G401 (cell line): ENCODE measurements at places on chromosomes 12 and 14. TPM values are rescaled to one million over a fixed set of nuclear protein-coding genes. Genes with fewer than 3 reads are reported as not detected.

Gene IQSEC3
- not detected in 2 replicates for total RNA-seq

Gene RTRAF
- 98.2 and 166 TPM in 2 replicates for total RNA-seq

Gene CD163
- total RNA-seq, result not detected in 2 replicates

Gene KIF26A
- total RNA-seq, result 19.8 and 21.2 TPM in 2 replicates

Gene LTA4H
- total RNA-seq, result 121 and 165 TPM in 2 replicates

Gene LALBA
- not detected in 2 replicates for total RNA-seq

Gene IL26
- total RNA-seq, result not detected in 2 replicates

Gene GTF2A1
- 20.8 and 31.3 TPM in 2 replicates for total RNA-seq

Gene TSPAN9
- 18.8 and 19.1 TPM in 2 replicates for total RNA-seq

Gene TAS2R14
- total RNA-seq, result 0.12 and 3.0 TPM in 2 replicates

DNA sequence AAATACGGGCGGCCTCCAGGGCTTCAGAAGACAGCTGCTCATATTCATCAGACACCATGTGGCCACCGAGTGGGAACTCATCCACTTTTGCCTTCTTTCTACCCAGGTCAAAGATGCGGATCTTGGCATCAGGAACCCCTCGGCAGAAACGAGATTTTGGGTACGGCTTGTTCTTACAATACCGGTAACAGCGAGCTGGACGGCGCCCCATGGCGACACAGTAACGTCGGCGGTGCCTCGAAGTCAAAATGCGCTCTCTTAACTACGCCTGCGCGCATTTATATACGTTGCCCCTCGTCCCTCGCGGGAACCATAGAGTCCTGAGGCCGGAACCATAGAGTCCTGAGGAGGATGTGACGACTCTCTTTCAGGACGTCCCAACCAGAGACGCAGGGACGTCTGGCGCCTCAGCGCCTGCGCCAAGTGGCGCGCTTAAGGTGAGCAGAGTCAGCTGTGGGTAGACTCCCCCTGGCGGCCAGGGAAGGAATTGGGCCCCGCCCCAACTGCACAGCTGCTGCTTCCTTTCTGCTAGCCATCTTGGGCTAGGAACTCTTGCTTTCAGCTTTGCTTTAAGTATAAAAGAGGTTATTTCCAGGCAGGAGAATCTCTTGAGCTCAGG, at the start of gene RPL10L:
TSS of gene RPL10L (minus strand) at position 256 of the 619 bp plus-strand sequence. CDS start at position 211, 45 bp downstream.
- no peak for DNase-seq

DNA sequence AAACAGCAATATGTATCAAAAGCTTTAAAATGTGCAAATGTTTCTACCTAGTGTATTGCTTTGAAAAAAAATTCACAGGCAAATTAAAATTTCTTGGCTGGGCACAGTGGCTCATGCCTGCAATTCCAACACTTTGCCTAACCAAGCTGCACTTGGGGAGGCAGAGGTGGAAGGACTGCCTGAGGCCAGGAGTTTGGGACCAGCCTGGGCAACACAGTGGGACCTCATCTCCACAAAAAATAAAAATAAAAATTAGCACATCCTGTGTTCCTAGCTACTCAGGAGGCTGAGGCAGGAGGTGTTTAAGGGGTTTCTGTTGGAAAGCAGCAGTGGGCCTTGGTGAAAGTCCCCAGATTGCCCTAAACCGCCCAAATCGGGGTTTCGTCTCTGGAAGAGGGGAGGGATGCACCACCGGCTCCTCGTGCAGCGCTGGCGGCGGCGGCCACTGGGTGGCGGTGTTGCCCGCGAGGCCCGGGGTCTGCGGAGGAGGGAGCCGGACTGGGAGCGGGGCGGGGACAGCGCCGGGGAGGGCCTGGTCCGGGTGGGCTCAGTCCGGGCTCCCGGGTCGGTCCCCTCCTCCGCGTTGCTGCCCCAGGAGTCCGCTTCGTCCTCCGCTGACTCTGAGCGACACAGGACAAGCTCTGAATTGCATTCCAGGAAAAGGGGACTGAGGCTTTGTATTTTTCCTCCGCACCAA, 265.6 kb downstream of the AACS start:
- DNase-seq, result peak; percentile 50

- DNase-seq, result no peak
Measured at GRCh38 chr14:81187832-81188522, 32.8 kb downstream of the GTF2A1 start.

DNA sequence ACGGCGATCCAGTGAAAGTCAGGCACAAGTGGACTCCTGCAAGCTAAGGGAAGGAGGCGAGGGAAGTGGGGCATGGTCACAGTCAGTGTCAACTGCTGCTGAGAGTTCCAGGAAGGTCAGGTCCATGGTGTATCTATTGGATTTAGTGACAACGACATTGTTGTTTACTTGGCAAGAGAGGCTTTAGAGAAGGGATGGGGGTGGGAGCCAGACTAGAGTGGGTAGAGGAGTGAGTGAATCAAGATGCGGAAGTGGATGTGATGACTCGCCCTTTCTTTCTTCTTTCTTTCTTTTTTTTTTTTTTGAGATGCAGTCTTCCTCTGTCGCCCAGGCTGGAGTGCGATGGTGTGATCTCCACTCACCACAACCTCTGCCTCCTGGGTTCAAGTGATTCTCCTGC, 12.5 kb downstream of the P2RX7 start:
- no peak for DNase-seq

DNA sequence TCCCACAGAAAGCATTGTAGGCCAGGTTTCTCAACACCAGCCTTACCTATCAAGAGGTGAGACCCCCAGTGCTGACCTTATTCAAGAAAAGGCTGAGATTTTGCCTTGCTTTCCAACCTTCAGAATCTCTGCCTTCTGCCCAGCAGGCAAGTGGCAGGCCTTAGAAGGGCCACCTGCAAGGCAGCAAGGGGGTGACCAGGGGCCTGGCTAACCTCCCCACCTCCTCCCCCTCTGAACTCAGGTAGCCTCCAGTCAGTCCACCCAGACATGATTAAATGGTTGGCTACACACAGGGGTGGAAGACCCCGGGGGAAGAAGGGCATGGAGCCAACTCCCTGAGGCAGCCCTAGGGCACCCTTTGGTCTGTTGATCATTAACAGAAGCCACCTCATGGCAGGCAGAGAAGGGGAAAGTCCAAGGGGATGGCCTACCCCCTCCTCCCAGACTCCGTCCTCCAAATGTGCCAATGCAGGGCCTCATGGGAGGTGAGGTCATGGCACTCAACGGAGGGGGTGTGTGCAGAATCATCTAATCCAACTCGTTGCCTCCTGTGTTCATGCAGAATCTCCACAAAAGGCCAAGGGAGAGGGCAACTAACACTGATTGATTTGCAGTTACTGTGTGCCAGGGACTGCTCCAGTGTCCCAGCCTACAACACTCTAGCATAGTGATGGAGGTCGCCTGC, 8.5 kb downstream of the ZFP36L1 start:
- DNase-seq, result no peak

- DNase-seq, result no peak
Measured at GRCh38 chr12:24997970-24998582, 49.2 kb upstream of the BCAT1 start.

- DNase-seq, result no peak
Measured at GRCh38 chr12:2341871-2342270, 289.1 kb downstream of the CACNA1C start.

GRCh38 chr12:7834701-7835100, 38.0 kb downstream of the SLC2A14 start:
- no peak for DNase-seq

DNA sequence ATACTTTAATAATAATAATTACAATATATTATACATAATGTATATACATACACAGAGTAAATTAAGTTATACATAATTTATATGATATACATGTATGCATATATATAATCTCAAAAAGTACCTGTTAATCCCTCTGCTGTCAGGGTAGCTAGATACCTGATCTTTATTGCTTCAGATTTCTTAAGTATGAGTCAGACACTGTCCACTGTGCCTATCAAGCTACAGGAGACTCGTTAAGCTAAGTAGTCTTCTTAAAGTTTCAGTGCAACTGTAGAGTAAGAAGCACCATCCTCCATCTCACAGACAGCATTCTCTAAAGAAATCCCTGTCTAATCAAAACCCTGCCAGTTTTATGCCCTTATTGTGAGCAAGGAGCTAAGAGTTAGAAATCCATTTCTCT, 428.7 kb downstream of the RERGL start:
- DNase-seq, result no peak

DNA sequence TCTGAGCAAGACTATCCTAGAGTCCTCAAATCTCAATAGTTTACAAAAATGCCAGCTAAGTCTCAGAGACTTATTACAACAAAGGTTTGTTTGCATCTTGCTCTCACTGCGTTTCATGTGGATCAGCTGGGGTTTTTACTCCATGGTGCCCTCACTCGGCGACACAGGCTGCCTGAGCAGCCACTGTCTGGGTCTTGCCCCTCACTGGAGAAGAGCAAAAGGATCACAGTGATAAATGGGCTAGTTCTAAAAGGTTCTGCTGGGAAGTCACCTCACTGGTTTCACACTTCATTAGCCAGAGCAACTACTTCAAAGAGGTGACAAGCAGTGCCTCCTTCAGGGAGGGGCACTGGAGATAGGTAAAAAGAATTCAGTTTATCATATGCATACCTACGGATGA, 392.0 kb downstream of the RPL10L start:
- no peak for DNase-seq

DNA sequence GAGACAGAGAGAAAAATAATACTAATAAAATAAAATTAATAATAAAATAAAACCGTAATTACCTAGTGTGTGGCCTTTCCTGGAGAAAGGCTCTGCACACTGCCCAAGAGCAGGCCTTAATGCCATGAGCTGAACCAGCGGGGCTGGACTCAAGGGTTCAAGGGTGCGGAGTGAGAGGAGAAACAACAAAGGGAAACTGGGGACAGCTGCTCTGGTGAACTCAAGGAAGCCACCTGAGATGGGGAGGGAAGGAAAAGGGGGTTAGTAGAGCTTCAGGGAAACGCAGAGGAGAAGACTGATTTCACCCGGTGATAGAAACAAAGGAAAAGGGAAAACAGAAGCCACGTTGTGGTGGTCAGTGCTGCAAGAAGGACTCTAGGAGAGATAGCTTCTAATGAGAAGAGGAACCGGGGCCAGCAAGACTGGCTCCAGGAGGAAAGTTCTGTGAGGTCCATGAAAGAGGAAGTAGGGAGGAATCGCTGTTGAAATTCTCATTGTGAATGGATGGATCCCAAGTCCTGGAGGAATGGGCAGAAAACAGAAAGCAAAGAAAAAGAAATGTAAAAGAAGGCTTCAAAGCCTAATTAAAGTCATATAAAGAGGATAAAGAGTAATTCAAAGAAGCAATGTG, 48.3 kb upstream of the BCL2L14 start:
- no peak for DNase-seq

DNA sequence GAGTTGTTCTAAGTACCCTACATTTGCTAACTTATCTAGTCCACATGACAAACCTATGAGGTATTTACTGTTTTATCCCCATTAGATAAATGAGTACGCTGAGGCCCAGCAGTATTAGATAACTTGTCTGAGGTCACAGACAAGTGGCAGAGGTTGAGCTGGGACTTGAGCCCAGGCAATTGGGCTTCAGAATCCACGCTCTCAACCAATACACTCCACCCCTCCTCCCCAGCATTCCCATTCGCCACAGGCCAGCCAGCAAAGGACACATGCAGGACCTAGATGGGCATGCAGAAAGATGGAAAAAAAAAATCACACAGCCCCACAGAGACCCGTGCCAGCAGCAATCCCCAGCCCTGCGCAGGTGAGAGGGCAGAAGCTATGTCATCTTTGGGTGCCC, 12.4 kb downstream of the HDAC7 start:
- no peak for DNase-seq

DNA sequence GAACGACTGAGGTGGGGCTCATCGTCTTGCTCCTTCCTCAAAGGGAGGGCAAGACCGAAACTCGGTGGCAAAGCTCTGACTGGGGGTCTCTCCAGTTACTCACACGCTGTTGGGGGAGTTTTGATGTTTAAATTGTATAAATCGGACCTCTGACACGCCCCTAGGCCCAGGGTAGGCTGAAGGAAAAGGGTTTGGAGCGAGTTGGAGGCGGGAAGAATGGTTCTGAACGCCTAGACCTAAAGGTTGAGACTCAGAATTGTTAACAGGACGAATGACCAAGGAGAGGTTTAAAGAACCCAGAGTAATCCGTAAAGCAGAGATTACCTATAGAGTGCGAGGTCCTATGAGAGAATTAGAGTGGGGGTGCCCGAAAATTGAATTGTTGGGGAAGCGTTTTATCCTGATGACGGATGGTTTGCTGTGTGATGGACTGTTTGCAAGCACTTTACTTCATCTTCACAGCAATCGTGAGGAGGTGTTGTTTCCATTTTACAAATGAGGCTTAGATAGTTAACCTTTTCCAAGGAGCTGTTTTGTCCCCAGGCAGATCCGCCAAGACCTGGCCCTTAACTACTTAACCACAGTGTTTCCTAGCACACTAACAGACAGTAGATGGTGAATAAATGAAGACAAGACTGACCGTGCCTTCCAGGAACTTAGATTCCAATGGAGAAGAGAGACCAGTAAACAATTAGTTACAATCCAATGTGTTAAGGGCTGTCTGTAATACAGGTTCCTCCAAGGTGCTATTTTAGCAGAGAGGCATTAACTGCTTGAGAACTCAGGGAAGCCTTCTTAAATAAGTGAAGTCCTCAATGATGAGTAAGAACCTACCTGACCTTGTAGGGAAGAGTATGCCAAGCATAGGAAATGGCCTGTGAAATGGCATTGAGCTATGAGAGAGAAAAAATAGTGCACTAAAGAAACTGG, 929 bp upstream of the UBE2N start:
- no peak for DNase-seq

DNA sequence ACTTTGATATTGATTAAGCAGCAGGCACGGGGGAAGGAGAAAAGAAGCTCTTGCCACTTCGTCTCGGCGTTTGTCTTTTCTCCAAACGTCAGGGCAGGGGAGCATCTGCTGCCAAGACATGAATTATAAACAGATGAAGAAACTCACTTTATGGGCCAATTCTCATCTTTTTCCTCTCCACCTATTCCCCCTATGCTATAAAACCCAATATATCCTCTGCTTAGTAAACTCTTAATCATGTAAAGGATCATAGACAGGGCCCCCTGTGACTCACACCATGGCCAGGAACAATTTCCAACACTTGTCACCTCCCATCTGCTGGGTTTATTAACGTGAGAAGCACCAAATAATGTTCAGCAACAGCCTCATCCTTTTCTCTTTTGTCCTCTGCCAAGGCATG, 1092.1 kb upstream of the TMEM132C start:
- peak; percentile 10 for DNase-seq

DNA sequence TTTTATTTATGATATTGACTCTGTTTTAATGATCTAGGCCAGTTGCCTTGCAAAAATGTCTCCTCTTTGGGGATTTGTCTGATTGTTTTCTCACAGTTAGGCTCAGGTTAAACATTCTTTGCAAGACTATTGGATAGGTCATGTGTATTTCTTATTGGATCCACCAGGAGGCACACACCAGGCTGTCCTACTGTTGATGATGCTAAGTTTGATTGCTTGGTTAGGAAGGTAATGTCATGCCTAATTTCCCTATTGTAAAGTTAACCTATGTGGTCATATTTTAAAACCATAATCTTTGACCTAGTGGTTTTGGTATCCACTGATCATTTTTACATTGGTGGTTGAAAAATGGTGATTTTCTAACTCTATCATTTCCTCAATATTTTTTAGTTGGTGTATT, 137.1 kb downstream of the BRMS1L start:
- no peak for DNase-seq
